Activated T-helper 1 cell treated with anti-CD3 and anti-CD28 coated beads, Interleukin-12 subunit alpha, Interleukin-12 subunit beta, Interleukin-2, Interleukin-4 antibody, amounts not matched to agents 30 ng/mL and 10 ng/mL and 1 ng/mL, durations not matched to agents 14 hours and 24 hours and 36 hours (primary cell): ENCODE measurements at places on chromosomes 1 and 21. TPM values are rescaled to one million over a fixed set of nuclear protein-coding genes. Genes with fewer than 3 reads are reported as not detected.

Gene GJC2
- 0.61 and 0.93 TPM in 2 replicates for total RNA-seq

Gene TRPM2
- total RNA-seq: 11.6 and 15.2 TPM in 2 replicates

Gene RNF223
- 0.10 TPM in 1 of 2 replicates, not detected in the other for total RNA-seq

Gene TTC34
- total RNA-seq: 1.7 and 1.8 TPM in 2 replicates

Gene IKBKE
- total RNA-seq: 59.8 and 64.9 TPM in 2 replicates

Gene IL10RB
- total RNA-seq: 20.5 and 21.4 TPM in 2 replicates

Gene TRAF3IP3
- 378 and 384 TPM in 2 replicates for total RNA-seq

Gene PTGFR
- not detected in 2 replicates for total RNA-seq

Gene SV2A
- total RNA-seq: 17.3 and 18.6 TPM in 2 replicates

Gene PDZK1
- total RNA-seq: 0.18 TPM in 1 of 2 replicates, not detected in the other

Gene SHISAL2A
- 5.7 and 6.0 TPM in 2 replicates for total RNA-seq
